Esophagus squamous epithelium (tissue), 5 donors: ENCODE measurements at places on chromosomes 7 and 10.

DNA sequence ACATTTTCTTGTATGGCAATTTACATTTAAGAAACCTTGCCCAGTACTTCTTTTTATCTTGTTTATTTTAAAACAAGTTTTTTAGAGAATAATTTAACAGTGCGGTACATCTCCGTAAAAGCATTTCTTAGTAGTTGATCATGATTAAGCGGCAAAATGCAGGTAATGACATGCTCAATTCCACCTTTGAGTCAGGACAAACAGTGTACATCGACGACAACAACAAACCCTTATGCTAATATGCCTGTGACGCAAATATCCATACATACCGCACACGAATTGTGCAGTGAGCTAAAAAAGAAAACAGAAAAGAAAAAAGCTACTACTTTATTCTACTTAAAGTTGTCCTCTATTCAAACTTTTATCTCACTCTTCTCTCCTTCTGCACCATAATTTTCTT lies 1.9 kb downstream of the MAGI2 start:
- no peak for DNase-seq

- DNase-seq = no peak
Observed at GRCh38 chr10:48456808-48457761, 147.8 kb downstream of the ARHGAP22 start.

DNA sequence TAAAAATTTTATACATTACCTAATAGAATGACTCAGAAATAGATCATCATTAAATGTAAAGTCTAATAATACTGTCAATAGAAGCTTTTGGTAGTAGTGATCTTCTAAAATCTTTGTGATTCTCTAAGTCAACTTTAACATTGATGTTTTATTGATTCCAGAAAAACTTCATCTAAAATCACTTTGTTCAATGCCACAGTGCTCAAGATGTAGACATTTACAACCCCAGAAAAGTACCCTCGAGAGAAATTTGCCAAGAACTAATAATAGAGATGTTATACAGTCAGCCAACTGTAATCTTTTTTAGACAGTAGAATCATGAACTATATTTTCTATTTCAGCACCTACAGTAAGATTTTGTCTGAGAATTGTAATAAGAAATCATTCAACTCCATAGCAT lies 369.2 kb upstream of the AKR1E2 start:
- no peak for DNase-seq

GRCh38 chr7:30032310-30033125 lies 4.3 kb downstream of the PLEKHA8 start:
- no peak for DNase-seq

- no peak for DNase-seq
Observed at GRCh38 chr10:64519831-64520230, 998.6 kb downstream of the REEP3 start.

- no peak for DNase-seq
Observed at GRCh38 chr7:136339464-136339863, 362.3 kb upstream of the MTPN start.

- DNase-seq = no peak
Observed at GRCh38 chr7:42934291-42934690, 2.1 kb downstream of the MRPL32 start.

DNA sequence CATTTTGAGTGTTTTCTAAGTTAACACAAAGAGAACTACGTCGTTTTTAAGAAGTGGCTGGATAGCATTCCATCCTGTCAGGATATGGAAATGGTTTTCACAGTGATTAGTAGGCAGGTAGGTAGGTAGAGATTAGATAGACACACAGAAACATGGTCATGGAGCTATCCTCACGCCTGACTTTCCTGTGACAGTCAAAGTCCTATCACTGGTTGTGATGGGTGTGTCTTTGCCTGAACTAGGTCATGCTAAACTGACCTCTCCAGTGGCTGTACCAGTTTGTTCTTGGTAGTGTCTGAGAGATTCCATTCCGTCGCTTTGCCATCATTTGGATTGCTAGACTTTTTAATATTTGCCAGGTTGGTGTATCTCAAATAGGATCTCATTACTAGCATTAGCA lies 28.2 kb downstream of the FKBP6 start:
- DNase-seq = no peak
